ENCODE measurements at places on chromosomes 16 and 17. TPM values are rescaled to one million over a fixed set of nuclear protein-coding genes. Genes with fewer than 3 reads are reported as not detected.

The TANC2 gene
- total RNA-seq: 26.3 TPM

The OR4D1 gene
- not detected for total RNA-seq

The CMTM3 gene
- total RNA-seq: 18.8 TPM

The PPL gene
- total RNA-seq: 0.46 TPM

The ZNF423 gene
- total RNA-seq: 1.3 TPM

The DBF4B gene
- 7.3 TPM for total RNA-seq

The GAST gene
- not detected for total RNA-seq

The SPATA22 gene
- 1.3 TPM for total RNA-seq

The NOMO2 gene
- 153 TPM for total RNA-seq

The DHRS7C gene
- total RNA-seq: not detected

The SAMD14 gene
- total RNA-seq: 4.6 TPM

The HS3ST4 gene
- total RNA-seq: not detected

The PRSS8 gene
- not detected for total RNA-seq

The EXOSC6 gene
- 33.3 TPM for total RNA-seq

The GAS2L2 gene
- not detected for total RNA-seq

The RHBDL3 gene
- total RNA-seq: not detected

The HBA1 gene
- not detected for total RNA-seq

The INCA1 gene
- total RNA-seq: not detected

The TP53TG3D gene
- not detected for total RNA-seq

The ZNF385C gene
- total RNA-seq: not detected

The SCGB1C2 gene
- total RNA-seq: not detected

The KCNH4 gene
- not detected for total RNA-seq

The WSCD1 gene
- 63.7 TPM for total RNA-seq

The KRTAP4-6 gene
- total RNA-seq: not detected

The CEP112 gene
- total RNA-seq: 10.0 TPM

The SLFN11 gene
- total RNA-seq: 227 TPM

The NGFR gene
- total RNA-seq: 0.30 TPM

The ARMC7 gene
- 2.0 TPM for total RNA-seq

The TP53TG3F gene
- total RNA-seq: not detected

The PRCD gene
- not detected for total RNA-seq

The STAC2 gene
- not detected for total RNA-seq

The KRT15 gene
- 0.65 TPM for total RNA-seq

The PHF12 gene
- 9.0 TPM for total RNA-seq

The PLEKHH3 gene
- 8.4 TPM for total RNA-seq

The SLC25A10 gene
- 17.5 TPM for total RNA-seq

The TAOK2 gene
- total RNA-seq: 95.9 TPM

The WWOX gene
- 21.9 TPM for total RNA-seq

The KRT40 gene
- not detected for total RNA-seq

The ANKRD40CL gene
- not detected for total RNA-seq

The CHRNE gene
- 0.97 TPM for total RNA-seq

The MRPL28 gene
- 111 TPM for total RNA-seq
